ENCODE measurements at places on chromosomes 1 and 21.

DNA sequence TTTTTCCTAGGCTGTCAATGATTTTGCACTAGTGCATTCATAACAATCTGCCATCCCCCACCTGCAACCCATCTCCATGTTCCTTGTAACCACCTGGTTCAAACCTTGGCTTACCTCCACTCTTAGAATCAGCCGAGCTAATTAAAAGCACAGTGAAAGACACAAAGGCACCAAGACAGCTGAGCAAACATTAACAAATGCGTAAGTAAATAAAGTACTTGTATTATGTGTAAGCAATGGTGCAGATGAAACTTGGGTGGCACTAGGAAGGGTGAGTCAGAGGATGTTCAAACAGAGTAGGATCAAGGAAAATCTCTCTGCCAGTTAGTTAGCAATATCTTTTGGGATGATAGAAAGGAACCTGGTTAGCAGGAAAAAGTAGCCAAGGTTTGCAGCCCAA lies 5.1 kb upstream of the FOXJ3 start:
- no peak for DNase-seq

DNA sequence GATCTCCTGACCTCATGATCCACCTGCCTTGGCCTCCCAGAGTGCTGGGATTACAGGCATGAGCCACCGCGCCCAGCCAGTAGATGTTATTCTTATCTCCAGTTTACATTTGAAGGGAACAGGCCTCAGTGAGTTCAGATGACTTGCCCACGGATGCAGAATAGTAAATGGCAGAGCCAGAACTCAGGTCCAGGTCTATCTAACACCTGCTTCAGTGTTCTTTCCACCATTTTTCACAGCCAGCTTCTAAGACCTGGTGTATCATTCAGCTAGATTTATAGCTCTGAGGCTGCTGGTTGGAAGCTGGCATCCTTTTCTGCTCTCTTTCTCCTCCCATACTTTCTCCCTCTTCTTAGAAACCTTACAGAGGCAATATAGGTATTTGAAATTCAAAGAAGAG lies 10.8 kb downstream of the FABP3 start:
- DNase-seq, result no peak

GRCh38 chr1:45987204-45987603 lies 145.2 kb downstream of the PIK3R3 start:
- DNase-seq, result no peak

DNA sequence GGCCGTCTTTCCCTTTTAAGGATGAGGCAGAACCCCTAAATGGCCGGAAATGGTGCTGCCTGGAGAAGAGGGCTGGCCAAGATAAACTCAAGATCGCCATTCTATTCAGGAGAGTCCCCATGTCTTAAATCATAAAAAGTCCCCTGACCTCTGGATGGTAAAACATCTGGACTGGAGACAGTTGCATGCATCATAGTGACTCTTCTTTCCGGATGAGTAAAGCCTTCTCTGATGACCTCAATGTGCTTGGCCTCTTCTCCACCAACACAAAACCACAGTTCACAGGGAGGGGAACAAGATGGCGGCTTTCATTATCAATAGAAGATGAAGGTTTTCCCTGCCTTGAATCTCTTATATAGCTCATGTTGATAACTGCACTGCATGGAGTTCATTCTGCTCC lies 27.5 kb upstream of the H6PD start:
- no peak for DNase-seq

- DNase-seq, result no peak
Observed at GRCh38 chr1:202952818-202953217, 5.3 kb downstream of the ADIPOR1 start.

DNA sequence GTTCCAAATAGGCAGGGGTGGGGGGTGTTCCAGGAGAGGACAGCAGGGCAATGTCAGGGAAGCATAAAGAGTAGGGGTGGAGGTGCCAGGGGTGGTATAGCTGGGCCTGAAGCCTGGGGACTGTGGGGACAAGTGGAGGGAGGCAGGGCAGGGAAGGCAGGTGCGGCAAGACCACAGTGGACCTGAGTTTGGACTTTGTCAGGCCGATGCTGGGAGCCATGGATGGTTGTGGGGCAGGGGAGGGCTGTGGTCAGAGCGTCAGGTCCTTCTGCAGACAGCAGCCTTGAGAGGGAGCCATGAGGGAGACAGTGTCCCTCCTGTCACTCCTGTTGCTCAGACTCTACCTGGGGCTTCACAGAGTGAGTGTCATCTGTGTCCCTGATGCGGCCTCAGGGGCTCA lies 320.3 kb downstream of the PTPRU start:
- no peak for DNase-seq

DNA sequence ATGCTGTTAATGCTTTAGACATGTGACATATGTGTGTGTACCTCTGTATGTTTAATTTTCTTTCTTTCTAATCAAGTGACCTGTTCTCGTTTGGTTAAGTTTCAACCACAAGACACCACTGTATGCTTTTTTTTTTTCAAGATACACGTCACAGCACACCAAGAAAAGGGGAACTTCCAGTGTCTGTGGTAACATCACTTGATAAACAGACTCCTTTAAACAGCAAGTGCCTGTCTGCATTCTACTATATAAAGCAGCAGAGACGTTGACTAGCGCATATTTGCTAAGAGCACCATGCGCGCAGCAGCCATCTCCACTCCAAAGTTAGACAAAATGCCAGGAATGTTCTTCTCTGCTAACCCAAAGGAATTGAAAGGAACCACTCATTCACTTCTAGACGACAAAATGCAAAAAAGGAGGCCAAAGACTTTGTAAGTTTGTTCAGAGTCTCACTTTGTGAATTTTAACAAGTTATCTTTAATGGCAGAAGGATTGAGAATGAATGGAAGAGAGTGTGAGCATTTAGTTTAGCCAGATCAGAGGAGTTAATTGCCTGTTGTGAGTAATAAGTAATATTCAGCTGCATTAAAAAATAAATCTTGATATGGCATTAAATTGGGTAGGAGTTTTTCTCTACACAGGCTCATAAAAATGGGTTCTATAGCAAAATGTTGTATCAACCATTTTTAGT lies at the start of gene RGS1:
TSS of gene RGS1 (plus strand) at position 275 of the 691 bp plus-strand sequence. CDS start at position 295, 20 bp downstream.
- DNase-seq, result no peak

GRCh38 chr1:177783051-177783450 lies 186.8 kb downstream of the SEC16B start:
- no peak for DNase-seq

DNA sequence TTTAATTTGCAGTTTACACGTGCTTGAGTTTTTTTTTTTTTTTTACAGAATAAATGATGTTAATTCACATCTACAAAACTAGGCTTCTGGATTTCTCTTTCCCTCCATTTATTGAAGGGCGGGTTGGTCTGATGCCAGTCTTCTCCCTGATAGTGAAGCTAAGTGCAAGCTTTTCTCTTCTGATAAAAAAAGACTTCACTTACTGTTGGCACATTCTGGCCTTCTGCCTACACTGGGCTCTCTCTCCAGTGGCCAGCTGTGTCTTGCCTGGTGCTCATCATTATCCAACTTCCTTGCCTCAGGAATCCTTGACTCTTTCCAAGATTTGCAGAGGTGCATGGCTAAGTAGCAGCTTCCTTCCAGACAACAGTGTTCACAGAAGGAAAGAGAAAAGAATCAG lies 7.6 kb upstream of the RAP1A start:
- no peak for DNase-seq

- DNase-seq, result no peak
Observed at GRCh38 chr1:203390298-203390697, 39.4 kb upstream of the FMOD start.
